ENCODE measurements at places on chromosomes 5 and 9.
A peak's percentile ranks its signal among the peaks of the same experiment; 100 is the strongest.

DNA sequence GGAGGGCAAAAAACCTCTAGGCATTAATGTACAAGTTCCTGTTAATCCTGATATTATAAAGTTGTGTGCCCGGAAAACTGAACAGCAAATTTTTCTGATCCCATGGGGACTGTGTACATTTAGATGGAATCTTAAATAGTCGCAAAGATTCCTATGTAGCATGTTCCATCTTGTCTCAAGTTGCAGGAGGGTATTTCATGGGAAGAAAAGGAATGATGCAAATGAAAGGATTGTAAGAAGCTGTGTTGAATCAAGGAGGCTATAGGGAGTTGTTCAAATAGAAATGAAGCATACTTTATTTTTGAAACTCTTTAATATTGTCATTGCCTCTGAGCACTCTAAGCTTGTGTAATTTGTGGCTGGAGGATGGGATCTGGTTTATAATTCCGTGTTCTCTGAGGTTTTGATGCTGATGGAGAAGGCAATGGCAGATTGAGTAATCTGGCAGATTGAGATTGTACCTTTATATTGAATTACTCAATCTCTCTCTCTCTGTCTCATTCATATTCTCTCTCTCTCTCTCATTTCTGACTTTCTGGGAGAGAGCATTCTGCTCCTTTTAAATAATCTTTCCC lies 288.5 kb downstream of the OSTF1 start:
- DNase-seq = no peak

- no peak for DNase-seq
Observed at GRCh38 chr9:98879094-98879962, 64.4 kb upstream of the COL15A1 start.

- DNase-seq = no peak
Observed at GRCh38 chr5:158115468-158115867, 256.5 kb upstream of the CLINT1 start.

DNA sequence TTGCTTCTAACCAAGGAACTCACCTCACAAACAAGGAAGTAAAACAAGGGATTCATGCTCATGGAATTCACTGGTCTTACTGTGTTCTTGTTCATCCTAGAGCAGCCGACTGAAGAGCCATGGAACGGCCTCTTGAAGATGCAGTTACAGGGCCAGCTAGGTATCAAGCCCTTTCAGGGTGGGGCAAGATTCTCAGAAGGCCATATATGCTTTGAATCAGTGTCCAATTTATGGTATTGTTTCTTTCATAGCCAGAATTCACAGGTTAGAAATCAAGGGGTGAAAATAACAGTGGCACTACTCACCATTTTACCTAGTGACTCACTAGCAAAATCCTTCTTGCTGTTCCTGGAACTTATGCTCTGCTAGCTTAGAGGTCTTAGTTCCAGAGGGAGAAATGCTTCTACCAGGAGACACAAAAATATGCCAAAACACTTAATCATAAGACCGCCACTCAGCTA lies 159.5 kb upstream of the CDH10 start:
- DNase-seq = no peak

- peak; percentile 44 for DNase-seq
Observed at GRCh38 chr9:4298255-4299004, 1.4 kb downstream of the GLIS3 start.

DNA sequence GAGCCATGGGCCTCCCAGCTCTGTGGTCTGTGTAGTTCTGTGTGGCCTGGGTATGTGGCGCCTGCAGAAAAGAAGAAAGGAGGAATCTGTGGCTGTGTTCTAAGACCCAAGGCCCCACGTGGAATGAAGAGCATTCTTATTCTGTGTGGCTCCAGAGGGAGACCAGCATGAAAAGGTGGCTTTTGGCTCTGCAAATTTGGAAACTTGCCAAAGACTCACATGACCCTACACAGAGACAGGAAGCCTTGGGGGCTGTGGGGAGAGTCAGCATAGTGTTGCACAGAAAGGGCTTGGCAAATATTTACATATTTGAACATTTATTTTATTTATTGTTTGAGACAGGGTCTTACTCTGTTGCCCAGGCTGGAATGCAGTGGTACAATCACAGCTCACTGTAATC lies 193.3 kb downstream of the TMEM38B start:
- no peak for DNase-seq

DNA sequence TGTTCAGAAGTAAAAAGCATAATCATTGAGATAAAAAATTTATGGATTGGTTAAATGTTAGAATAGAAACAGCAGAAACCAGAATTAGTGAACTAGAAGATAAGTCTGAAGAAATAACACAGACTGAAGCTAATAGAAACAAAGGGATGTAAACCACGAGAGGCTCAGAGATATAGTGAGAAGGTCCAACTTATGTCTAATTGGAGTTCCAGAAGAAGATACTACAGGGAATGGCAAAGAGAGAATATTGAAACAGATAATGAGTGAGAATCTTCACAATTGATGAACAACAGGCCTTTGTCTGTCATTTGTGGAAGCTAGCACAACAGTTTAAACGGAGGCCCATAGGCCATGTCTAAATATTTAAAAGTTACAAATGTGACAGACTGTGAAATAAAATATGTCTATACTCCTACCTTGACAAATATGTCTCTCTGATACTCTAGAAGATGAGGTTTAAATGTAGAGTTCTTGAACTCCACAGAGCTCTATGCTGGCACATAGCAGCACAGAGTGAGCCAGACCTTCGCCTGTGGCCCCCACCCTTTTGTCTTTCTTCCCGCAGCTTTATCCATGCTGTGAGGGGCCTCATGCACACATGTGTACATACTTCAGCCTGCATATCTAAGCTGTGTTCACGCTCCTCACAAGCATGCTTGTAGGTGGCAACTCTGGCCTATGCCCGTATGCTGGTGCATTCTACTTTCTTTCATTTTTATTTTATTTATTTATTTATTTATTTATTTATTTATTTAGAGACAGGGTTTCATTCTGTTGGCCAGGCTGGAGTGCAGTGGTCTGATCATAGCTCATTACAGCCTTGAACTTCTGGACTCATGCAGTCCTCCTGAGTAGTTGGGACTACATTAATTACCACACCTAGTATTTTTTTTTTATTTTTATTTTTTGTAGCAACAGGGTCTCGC lies 45.0 kb upstream of the ABL1 start:
- DNase-seq = no peak

DNA sequence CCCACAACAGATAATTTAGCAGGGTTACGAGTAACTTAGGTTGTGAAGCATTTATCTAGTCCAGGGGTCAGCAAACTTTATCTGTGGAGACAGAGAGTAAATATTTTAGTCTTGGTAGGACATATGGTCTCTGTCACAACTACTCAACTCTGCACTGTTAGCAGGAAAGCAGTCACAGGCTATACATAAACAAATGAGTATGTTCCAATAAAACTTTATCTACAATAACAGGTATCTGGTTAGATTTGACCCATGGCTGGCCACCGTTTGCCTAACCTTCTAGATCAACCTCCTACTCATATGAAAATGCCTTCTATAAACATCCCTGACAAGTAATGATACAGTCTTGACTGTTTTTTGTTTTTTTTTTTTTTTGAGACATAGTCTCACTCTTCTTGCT lies 13.0 kb upstream of the HK3 start:
- no peak for DNase-seq

DNA sequence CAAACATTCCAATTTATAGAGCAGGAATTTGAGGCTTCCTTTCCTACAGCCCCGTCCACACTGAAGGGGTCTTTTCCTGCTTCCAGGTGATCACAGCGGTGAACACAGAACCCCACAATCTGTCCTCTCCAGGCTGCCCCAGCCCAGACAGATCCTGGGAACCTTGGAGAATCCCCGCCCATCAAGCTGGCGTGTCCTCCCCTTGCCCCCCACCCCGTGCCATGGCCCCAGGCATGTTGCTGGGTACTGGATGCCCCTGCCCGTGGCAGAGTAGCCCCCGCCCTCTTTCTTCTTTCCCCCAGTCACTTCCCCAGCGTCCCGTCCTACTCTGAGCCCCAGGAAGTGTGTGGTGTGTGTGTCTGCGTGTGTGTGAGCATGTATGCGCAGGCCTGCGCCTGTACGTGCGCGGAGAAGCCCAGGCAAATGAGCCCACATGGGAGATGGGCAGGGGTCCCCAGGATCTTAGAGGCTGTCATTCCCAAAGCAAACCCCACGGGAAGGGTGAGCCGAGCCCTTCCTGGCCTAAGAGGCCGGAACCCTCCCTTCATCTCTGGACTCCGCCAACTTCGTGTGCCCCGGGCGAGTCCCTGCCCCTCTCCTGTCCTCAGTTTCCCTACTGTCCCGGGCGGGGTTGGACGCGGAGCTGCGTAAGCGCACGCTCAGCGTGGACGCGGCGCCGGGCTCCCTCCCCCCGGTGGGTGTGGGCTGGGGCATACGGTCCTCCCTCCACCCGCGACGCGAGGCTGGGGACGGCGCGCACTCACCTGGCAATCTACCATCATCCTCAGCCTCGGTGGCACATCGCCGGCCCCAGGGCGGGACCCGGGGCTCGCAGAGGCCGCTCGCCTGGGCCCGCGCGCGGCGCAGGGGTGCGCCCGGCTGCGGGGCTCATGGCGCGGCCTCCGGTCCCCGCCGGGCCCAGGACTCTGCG lies 15.2 kb downstream of the GBGT1 start:
- DNase-seq = peak; percentile 80

DNA sequence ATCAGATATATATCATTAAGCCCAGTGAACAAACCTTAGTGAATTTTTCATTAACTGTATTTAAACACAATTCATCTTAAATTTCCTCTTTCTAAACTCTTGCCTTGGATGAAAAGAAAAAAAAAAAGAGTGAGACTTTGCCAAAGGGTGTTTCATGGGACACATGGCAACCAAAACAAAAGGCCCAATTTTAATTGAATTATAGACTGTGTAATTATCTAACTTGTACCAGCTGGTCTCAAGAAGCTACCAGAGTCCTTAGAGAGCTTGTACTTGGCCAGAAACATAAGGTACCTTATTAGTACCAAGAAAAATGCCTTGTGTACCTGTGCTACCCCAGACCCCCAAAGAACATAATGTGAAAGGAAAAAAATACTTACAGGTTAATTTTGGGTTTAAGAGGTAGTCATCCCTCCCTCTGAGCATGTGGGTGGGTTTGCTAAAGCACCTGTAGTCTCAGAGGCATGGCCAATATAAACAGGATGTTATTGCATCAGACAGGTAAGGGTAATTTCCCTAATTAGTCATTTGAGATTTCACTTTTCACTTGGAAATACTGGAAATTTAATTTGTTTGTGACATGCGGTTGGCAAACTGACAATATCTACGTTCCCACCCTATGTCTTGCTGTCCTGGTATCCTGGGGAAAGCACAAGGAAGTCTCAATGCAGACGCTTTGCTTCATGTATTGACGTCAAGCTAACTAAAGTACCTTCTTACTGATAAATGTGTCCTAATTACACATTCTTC lies 90.1 kb downstream of the SNCAIP start:
- DNase-seq = no peak

DNA sequence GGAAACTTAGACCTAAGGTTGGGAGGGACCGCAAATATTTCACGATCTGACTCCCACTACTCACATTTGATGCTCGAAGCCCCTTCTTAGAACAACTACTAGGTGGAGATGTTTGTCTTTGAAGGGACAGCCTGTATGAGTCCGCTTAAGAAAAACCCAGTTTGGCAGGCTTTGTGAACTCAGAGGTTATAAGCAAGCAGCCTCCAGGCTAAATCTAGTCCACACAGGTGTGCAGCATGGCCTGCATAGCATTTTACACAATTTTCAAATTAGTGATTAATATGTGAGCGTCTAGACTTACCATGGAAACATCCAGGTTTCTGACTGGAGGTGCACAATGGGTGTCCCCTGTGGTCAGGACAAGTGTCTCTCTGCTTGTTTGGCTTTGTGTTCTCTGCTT lies 127.1 kb downstream of the KIF4B start:
- DNase-seq = no peak

GRCh38 chr5:77444356-77444755 lies 47.8 kb downstream of the WDR41 start:
- DNase-seq = no peak

GRCh38 chr9:115590011-115590410 lies 472.1 kb upstream of the TNC start:
- DNase-seq = no peak

GRCh38 chr9:113531919-113532808 lies 68.6 kb downstream of the RGS3 start:
- no peak for DNase-seq

GRCh38 chr5:95823738-95824609 lies 1.4 kb upstream of the GLRX start:
- DNase-seq = no peak

GRCh38 chr5:175493726-175494125 lies 15.4 kb downstream of the SFXN1 start:
- no peak for DNase-seq

DNA sequence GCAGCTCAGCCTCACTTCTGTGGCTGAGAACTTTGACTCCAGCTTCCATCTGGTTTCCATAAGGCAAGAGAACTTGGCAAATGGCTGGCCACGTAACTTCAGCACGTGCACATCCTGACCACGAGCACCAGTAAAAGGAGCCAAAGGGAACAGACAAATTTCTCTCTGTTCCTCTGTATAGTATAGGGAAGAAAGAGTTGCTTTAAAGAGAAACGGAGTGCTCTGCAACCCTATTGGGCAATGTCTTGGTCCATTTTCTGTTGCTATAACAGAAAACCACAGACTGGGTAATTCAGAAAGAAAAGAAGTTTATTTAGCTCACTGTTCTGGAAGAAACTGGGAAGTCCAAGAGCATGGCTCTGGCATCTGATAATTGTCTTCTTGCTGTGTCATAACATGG lies 558.7 kb downstream of the ACTL7B start:
- no peak for DNase-seq

GRCh38 chr9:128106181-128106939 lies 21.2 kb downstream of the PTGES2 start:
- no peak for DNase-seq

- no peak for DNase-seq
Observed at GRCh38 chr9:126532951-126533925, 80.5 kb upstream of the LMX1B start.

DNA sequence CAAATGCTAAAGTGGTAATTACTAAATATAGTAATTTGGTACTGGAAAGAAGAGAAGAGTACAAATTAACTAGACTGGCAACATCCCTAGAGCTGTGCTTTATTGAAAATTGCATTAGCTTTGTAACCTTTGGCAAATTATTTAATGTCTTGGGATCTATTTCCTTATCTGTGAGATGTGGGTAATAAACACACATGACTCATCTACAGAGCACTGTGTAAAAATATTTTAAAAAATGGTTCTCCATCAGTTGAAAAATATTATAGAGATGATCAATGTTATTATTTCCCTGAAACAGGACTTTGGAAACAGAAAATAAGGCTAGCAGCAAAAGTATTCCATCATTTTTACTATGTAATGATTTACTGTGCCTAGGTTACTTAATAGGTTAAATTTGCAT lies 1698.8 kb upstream of the CDH9 start:
- DNase-seq = no peak

Measured in T-helper 2 cell (primary cell).